ENCODE measurements at places on chromosomes 1 and 21.

DNA sequence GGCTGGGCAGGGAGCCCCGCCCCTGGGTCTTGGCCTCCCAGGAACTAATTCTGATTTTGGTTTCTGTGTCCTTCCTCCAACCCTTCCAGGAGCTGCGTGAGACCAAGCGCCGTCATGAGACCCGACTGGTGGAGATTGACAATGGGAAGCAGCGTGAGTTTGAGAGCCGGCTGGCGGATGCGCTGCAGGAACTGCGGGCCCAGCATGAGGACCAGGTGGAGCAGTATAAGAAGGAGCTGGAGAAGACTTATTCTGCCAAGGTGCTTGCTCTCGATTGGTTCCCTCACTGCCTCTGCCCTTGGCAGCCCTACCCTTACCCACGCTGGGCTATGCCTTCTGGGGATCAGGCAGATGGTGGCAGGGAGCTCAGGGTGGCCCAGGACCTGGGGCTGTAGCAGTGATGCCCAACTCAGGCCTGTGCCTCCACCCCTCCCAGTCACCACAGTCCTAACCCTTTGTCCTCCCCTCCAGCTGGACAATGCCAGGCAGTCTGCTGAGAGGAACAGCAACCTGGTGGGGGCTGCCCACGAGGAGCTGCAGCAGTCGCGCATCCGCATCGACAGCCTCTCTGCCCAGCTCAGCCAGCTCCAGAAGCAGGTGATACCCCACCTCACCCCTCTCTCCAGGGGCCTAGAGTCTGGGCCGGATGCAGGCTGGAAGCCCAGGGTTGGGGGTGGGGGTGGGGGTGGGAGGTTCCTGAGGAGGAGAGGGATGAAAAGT is 18.5 kb upstream of the SEMA4A start:
- no peak for DNase-seq

DNA sequence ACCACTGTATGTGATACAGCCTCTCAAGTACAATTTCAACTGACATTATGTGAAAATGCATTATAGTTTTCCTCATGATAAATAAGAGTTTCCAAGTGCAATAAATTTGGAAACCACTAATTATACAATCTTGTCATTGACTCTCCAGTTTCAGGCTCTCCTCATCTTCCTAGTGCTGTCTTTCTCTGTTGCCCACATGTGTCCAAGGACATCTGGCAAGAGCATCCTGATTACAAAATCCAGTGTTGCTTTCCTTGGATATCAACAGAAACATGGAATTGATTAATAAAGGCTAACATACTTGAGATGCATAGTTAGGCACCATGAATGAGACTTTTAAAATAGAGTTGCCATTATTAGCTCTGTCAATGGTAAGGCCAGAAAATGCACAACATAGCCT is 15.6 kb upstream of the MAP10 start:
- no peak for DNase-seq

DNA sequence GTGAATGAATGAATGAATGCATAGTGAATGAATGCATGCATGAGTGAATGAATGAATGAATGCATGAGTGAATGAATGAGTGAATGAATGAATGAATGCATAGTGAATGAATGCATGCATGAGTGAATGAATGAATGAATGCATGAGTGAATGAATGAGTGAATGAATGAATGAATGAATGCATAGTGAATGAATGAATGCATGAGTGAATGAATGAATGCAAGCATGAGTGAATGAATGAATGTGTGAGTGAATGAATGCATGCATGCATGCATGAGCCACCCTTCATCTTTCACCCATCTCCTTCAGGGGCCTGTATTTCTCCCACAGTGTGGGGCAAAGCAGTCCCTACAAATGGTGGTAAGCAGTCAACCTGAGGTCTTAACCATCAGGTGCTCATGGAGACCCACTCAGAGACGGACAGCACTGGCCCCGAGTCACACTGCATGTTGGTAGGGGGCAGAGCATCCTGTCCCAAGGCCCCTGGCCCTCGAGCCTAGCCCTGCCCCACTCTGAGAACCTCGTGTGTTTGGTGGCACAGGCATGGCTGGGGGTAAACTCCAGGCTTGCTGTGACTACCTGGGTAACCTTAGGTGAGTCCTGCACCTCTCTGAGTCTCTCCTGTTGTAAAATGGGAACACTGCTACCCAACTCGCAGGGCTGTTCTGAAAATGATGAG is 28.0 kb upstream of the PAX7 start:
- DNase-seq = no peak

- no peak for DNase-seq
Observed at GRCh38 chr1:68213843-68214242, 18.5 kb downstream of the WLS start.

DNA sequence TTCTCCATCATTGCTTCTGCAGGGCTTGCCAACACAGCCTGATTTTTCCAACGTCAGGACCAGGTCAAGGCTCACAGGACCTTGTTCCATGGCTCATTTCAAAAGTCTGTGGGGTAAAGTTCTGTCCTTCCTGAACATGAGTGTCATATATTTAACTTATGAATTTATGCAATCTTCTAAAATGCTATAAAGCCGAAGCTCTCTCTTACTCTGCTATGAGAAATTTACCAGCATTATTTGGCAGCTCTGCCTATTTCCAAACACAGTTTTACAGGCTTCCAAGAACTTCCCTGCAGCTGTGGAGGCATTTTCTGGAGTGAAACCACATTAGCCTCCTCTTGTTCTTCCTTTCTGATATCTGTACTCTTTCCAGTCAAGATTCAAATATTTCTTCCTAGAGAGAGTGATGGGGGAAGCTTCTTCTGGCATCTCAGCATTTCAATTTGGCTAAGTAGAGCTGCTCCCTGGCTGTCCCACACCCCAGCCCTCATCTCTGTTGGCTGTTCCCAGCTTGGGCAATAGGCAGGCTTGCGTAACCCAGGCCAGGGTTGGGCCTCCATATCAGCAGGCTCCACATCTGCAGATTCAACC is 15.6 kb upstream of the HMGCS2 start:
- DNase-seq = no peak

DNA sequence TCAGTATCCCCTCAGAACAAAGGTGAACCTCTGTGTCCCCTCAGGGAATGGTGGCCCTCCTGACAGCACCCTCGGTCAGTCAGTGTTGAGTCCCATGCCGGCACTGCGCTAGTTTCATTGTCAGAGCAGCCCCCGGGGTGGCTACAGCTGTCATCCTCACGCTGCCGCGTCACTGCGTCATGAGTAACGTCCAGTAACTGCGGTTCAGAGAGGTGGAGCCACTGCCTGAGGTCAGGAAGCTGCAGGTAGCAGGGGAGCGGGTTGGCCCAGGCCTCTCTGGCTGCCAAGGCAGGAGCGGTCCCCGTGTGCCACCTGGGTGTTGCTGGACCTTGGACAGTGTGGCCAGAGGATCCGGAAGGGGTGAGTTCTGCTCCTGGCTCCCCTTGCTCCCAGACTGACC is 20.2 kb upstream of the WNT4 start:
- DNase-seq = no peak

DNA sequence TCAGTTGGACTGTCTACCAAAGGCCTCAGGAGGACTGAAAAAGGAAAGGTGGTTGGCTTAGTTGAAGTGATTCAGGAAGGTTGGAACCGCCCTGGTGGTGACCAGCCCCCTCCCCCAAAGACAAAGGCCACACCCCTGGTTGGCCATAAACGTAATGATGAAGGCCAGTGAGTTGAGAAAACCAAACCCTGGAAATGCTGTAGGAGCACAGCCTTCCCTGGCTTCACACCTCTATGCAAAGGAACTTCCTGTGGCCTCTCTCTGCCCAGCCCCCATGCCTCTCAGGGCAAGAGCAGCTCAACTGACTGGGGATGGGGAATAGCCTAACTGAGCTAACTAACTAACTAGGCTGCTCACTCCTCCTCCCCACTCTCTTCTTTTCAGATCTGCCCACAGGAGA is 90.4 kb downstream of the NPHP4 start:
- no peak for DNase-seq

DNA sequence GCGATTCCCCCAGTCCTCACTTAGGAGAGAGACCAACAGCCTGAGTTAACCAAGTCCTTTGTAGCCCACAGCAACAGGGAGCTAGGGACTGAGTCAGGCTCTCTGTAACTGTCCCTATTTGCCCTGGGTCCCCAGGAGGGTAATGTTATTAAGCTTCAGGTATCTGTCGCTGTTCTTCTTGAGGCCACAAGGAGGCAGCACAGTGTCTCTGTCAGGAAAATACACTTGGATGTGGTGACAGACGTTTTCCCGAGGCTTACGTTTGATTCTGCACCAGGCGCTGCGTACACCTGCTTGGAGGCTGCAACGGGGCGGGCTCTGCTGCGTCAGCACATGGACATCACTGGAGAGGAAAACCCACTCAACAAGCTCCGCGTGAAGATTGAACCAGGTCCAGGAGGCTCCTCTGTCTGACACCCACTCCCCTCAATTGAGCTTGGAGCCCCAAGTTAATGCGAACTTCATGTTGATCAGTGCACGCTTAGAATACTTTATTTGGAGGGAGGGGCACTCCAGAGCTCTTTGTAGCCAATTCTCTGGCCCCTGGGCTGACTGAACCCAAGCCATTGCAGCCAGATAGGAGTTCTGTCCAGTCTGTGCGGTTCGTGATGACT is 10.7 kb upstream of the ELF3 start:
- peak; percentile 37 for DNase-seq

DNA sequence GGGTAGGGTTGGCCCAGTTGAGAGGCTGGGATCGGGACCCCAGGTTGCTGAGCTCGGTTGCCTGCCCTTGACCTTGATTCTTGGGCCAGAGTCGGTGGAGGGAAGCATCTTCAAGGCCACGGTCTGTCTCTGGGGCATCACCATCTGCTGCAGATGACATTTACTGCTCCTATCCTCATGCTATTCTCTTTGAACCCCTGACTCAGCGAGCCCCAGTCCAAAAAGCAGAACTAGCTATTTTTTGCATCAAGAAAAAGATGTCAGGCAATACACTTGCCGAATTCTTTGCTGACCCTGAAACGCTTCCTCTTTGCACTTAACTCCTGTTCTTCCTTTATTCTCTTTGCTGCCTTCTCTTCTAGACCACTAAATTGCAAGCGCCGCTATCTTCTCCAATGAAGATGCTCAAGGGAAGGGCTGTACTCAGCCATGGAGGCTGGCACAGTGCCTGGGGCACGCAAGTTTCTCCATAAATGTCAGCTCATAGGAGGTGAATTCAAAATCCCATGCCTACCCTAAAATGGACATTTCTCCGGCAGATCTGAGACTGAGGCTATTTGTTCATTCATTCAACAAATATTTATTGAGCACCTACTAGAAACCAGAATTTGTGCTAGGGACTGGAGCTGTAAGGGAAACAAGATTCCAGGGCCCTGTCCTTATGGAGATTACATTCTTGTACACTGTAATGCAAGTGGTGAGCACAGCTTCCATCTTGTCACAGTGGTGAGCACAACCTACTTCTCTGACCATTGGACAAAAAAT is 20.5 kb upstream of the CAPZB start:
- no peak for DNase-seq

GRCh38 chr1:217425422-217425821 is 205.5 kb downstream of the GPATCH2 start:
- DNase-seq = no peak

- DNase-seq = no peak
Observed at GRCh38 chr1:158798531-158798930, 17.5 kb upstream of the OR6N2 start.

- DNase-seq = no peak
Observed at GRCh38 chr1:44719318-44719717, 11.7 kb downstream of the RNU5D-1 start.

DNA sequence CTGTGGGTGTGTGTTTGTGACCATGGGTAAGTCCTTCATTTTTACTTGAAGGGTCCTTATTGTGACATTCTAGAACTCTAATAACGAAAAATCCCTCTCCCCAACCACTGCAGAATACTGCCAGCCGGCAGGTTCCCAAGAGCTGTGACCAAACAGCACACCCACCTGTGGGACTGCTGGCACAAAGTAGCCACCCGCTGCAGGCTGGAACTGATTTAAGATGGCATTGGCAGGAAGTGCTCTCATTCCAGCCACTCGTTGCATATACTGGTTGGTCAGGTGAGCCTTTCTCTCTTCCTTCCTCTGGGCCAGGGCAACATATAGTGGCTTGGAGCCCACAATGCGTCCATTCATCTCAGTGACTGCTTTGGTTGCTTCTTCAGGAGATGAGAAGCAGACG is 11.6 kb downstream of the PABPC4 start:
- DNase-seq = no peak

DNA sequence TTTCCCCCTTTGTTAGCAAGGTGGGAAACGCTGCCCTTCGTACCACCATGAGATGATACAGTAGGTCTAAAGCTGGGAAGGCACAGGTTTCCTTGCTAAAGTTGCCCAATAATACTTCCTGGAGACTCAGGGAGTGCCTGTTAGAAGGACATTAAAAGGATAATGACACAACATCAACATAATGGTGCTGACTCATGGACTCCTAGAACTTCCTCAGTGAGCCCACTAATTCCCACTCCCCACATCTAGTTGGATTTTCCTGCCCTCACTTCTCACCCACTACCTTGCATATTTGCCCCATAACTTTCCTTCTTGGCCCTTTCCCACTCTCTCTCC is 17.5 kb downstream of the CFAP45 start:
- DNase-seq = no peak

DNA sequence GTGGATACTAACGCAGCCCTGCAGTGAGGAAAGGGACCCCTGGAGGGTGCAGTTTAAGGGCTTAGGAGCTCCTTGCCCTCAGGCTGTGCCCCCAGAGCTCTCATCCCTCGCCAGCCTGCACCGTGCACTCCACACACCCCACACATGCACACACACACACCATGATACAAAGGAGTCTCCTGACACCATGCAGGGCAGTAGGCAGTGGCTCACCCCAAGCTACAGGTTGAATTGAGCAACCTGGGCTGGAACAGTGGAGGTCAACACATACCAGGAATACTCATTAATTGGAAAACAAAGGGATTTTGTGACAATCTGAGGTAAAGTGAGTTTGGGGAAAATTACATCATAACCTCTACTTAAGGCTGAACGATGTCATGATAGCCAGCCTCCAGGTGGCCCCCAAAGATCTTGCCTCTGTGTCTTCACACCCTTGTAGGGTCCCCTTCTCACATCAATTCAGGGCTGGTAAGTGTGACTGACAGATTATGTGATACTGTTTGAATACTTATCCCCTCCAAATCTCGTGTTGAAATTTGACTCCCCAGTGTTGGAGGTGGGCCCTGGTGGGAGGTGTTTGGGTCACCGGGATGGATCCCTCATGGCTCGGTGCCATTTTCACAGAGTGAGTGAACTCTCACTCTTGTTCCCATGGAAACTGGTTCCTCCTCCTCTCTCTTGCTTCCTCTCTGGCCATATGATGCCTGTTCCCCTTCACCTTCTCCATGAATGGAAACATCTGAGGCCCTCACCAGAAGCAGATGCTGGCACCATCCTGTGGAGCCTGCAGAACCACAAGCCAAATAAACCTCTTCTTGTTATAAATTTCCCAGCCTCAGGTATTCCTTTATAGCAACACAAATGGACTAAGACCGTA is 111.0 kb upstream of the RAB4A start:
- DNase-seq = no peak

- DNase-seq = peak; percentile 12
Observed at GRCh38 chr21:24208562-24209260, 1398.6 kb downstream of the MRPL39 start.

Data from glutamatergic neuron (in vitro differentiated cells).